ENCODE measurements at places on chromosomes 6 and 20. TPM values are rescaled to one million over a fixed set of nuclear protein-coding genes. Genes with fewer than 3 reads are reported as not detected.

DNA sequence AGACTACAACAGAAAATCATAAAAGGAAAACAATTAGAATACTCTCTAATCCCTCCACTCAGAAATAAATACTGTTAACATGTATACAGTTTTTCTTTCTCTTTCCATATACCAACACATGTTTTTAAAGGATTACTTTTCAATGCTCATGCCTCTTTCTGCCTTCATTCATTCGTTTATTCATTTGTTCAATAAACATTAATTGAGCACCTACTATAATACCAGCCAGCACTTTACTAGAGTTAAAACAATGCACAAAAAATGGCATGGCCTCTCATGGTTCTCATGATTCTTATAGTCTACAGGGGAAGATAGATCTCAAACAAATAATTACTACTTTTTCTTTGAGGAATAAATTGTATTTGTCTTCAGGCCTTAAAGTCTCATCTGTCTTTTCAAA, 70.3 kb upstream of the RIPOR2 start:
- DNase-seq: no peak

GRCh38 chr6:90021711-90022110, 127.4 kb downstream of the GJA10 start:
- DNase-seq: no peak

- no peak for DNase-seq
Observed at GRCh38 chr6:41352907-41353306, 17.5 kb downstream of the NCR2 start.

- no peak for DNase-seq
Observed at GRCh38 chr6:2579241-2579761, 171.4 kb downstream of the MYLK4 start.

- DNase-seq: peak; percentile 38
Observed at GRCh38 chr6:13303668-13304017, 24.7 kb downstream of the TBC1D7 start.

DNA sequence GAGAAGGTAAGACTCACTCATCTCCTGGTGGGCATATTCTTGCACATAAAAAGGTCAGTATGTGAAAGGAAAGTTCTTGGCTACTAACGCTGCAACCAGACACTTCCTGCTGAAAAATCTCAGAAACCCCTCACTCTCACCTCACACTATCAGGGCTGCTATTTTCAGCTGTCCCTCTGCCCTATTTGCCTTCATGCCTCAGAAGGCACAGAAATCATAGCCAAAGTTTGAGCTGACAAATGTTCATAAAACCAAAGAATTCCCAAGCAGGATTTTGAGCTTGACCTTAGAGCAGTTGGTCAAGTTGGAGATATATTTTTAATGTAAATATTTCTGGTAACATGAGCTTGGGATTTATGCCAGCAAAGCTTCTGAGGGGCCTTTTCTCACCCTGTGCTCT, 806.2 kb downstream of the MAFB start:
- no peak for DNase-seq

GRCh38 chr6:155132617-155133016, 131.2 kb upstream of the CLDN20 start:
- no peak for DNase-seq

- DNase-seq: no peak
Observed at GRCh38 chr6:63049216-63049615, 162.1 kb upstream of the FKBP1C start.

- peak; percentile 15 for DNase-seq
Observed at GRCh38 chr20:52242237-52243230, 51.0 kb upstream of the ZFP64 start.

- peak; percentile 51 for DNase-seq
Observed at GRCh38 chr20:13119583-13119982, 101.5 kb upstream of the ISM1 start.

GRCh38 chr20:63141531-63141930, 74.4 kb downstream of the YTHDF1 start:
- DNase-seq: no peak

GRCh38 chr20:58963060-58963584, 17.9 kb upstream of the NELFCD start:
- no peak for DNase-seq

GRCh38 chr6:144911322-144911721, 626.2 kb downstream of the UTRN start:
- DNase-seq: no peak

DNA sequence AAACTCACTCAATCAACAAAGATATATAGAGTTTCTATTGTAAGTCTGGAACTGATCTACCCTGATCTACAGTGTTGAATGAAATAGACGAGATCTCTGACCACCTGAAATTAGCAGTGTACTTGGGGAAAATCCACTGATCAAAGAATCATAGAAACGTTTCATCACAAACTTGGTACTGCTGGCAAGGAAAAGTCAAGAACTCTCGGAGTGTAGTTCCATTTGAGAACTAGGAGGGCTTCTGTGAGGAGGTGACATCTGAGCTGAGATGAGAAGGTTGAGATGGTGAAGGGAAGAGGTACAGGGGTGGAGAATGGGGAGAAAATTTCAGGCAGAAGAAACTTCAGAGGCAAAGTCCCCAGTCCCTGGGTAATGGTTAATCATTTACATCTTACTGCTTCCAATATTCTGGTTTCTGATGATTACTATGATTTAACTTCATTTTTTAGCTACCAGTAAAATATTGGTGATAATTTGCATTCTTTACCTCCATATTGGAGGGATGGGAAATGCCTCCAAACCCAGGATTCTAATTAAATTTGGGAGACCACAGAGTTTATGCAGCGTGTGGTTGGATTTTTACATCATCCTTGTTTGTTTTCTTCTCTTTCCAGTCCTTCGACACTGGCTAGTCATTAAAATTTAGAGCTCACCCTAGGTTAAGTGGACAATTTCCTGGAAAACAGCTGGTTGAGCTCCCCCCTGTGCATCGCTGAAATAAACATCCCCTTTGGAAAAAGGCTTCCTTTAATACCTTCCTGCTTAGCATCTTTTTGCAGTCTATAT, 191.9 kb downstream of the BCAS1 start:
- peak; percentile 47 for DNase-seq

GRCh38 chr20:23745247-23745646, 5.5 kb downstream of the CST1 start:
- no peak for DNase-seq

- peak; percentile 73 for DNase-seq
Observed at GRCh38 chr20:23441850-23442313, 2.4 kb downstream of the CSTL1 start.

DNA sequence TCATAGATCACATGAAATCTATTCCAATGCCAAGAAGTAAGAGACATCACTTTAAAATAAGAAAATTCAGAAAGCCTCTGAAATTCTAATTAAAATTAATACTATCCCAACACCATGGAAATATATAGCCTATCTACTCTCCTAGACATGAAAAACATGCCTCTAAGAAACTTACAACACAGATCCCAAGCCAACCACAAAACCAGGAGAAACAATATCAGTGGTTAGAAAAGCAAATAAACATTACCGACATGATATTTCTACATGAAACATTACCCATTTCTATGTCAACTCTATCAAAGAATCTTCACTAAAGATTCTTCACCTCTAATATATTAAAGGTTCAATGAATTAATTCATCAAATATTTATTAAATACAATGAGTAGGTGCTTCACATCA, 4.8 kb downstream of the EPB41L2 start:
- DNase-seq: no peak

- peak; percentile 47 for DNase-seq
Observed at GRCh38 chr20:63978319-63979228, 868 bp downstream of the SAMD10 start.

DNA sequence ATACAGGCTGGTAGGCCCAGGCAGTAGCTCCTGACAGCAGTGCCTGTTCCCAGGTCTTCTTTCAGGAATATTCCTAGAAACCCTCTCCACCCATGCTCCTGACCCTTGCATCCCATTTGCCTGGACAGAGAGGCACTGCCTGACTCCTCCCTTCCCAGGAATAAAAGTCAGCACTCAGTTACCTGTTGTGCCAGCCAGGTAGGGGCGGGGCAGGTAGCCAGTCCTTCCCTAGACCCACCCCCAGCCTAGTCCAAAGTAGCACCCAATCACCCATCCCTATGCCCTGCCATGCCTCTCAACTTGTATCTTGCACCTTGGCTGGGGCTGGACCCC, 129.9 kb downstream of the MRPL14 start:
- no peak for DNase-seq

GRCh38 chr6:135383301-135383700, 114.2 kb downstream of the AHI1 start:
- no peak for DNase-seq

DNA sequence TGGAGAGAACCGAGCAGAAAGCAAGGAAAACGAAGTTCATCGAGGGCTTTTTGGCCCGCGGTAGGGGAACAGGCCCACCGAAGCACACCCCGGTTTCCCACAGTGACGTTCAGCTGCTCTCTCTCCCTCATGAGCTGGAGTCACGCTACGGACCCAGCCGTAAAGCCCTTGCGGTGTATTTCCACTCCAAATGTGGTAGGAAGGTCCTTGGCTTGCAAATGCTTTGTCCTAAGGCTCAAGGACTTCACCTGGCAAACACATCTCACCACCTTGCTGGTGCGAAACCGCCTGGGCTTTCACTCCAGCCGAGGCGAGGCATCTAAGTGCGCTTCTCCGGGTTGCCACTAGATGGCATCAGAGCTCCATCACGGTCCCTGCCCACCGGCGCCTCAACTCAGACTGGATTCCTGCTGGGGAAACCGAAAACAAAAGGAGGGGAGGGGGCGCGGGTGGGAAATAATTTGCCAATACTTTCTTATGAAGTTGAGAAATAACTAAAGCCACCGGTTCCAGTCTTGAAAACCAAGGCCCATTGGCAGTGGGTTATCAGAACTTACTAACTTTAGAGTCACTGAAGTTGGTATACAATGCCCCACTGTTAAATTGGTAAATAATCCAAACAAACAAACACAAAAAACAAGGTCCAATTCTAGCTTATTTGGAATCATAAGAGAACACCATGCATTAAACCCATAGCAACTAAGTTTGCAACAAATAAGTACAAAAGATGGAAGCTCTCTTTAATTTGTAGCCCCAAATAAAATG, 13.4 kb upstream of the FOXC1 start:
- DNase-seq: no peak

GRCh38 chr6:5893295-5893694, 113.4 kb downstream of the NRN1 start:
- no peak for DNase-seq

- no peak for DNase-seq
Observed at GRCh38 chr20:59448196-59448595, 147.8 kb downstream of the EDN3 start.

DNA sequence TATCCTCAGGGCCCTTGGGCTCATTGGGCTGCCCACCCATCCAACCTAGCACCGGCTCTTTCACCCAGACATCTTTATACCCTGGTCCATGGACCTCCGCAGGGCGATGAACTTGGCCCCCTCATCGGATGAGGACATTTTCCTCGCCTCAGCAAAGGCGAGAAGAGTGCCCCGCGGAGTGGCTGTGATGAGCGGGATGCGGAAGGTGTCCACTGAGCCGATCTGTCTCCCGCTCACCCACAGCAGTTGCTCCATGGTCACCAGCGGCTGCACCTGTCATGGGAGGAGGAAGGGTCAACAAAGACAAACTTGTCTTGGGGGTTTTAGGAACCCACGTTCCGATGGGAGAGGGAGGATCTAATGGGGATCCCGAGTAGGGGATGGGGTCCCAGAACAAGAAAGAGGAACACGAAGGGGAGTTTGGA, 690 bp downstream of the NEU1 start:
- DNase-seq: no peak

DNA sequence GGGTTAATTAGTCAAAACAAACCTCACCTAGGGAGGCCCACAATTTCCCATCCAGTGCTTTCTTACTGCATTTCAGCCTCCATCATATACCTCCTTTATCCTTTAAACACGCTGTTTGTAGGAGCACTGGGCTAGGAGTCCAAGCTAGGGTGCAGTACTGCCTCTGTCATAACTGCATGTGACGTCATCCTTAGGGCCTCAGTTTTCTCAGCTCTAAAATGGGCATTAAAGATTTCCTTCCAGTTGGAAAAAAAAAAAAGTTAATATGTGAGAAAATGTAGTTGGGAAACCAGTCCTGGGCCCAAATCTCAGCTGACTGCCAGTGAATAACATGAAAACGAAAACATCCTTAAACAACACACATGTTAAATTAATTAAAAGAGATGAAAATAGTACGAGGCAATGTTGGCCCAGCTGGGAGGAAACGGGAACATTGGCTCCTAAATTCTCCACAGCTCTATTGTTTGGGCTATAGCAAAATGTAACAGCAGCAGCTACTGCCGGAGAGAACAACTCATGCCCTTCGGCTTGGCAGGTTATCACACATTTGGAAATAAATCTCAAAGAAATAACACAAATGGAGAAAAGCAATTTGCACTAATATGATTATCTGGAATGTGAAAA, 79.9 kb upstream of the CCDC167 start:
- no peak for DNase-seq

- no peak for DNase-seq
Observed at GRCh38 chr6:3190056-3190455, 32.7 kb upstream of the TUBB2A start.

- peak; percentile 29 for DNase-seq
Observed at GRCh38 chr6:31659649-31660380, 763 bp downstream of the C6orf47 start.

DNA sequence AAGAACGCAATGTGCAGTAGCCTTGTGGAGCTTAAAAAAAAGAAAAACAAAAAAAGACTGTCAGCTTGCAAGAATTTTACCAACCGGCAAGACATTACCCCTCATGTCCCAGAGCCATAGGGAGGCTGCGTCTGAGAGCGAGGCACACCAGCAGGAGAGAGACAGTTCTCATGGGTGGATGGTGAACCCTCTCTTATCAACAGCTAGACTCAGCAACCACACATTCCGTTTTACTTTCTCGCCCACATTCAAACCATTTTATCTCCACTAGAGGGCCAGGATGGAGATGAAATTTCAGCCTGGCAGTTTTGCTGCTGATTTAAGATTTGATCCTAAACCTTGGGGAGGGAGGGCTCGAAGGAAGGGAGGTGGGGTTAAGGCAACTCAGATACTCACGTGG, 247.0 kb downstream of the ATXN1 start:
- peak; percentile 38 for DNase-seq

GRCh38 chr6:32397252-32397920, 9.6 kb downstream of the BTNL2 start:
- no peak for DNase-seq

Gene BMP5
- total RNA-seq: not detected

Gene NHLRC1
- total RNA-seq: 3.3 TPM

Gene HLA-F
- 25.9 TPM for total RNA-seq

Gene GGTLC1
- total RNA-seq: not detected

Gene PRSS35
- total RNA-seq: not detected

Gene FILIP1
- 0.17 TPM for total RNA-seq

Gene IL17F
- total RNA-seq: not detected

Gene TGM3
- not detected for total RNA-seq

Gene FOXS1
- not detected for total RNA-seq

Gene HLA-DPB1
- 25.7 TPM for total RNA-seq

Gene FBXO30
- 21.1 TPM for total RNA-seq

Gene C6orf58
- total RNA-seq: 1.0 TPM

Gene RUNX2
- total RNA-seq: 34.1 TPM
